Right lobe of liver (tissue), 6 donors: ENCODE measurements at places on chromosomes 2 and 18. TPM values are rescaled to one million over a fixed set of nuclear protein-coding genes. Genes with fewer than 3 reads are reported as not detected.

- no peak for DNase-seq
Measured at GRCh38 chr2:151102226-151102625, 159.4 kb downstream of the RBM43 start.

DNA sequence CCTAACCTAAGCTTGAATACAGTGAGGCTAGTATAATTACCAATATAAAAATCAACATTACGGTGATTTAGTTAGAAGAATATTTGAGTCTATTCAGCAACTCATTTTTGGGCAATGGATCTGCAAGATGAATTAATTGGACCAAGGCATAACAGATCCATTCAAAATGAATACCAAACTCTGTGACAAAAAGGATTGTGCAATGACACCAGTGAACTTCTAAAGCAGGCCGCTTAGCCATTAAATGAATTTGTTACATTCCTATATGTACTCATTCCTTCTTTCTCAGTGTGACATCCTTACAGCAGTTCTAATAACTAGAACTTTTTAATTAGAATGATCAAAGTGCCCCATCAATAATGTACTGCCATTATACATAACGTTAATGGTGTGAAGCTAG is 44.3 kb downstream of the ZC3H15 start:
- no peak for DNase-seq

- no peak for DNase-seq
Measured at GRCh38 chr18:32905651-32906050, 132.8 kb upstream of the KLHL14 start.

DNA sequence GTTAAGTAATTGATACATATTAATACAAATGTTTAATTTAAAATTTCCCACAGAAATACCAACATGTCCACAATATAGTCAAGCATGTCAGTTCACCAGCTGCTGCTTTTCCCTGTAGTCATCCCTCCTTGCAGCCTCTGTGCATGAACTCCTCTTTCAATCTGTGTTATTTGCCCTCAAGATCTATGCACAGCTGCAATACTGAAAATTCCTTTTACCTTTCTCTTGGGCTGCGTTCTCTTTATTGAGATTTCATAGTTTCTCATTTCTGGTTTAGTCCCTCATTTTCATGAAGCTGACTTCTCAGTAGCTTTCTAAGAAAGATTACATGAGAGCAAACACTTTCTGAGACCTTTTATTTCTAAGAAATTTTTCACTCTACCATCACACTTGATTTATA is 464.9 kb downstream of the PARD3B start:
- no peak for DNase-seq

GRCh38 chr18:59700535-59700967 is 3.3 kb upstream of the CCBE1 start:
- DNase-seq = no peak

DNA sequence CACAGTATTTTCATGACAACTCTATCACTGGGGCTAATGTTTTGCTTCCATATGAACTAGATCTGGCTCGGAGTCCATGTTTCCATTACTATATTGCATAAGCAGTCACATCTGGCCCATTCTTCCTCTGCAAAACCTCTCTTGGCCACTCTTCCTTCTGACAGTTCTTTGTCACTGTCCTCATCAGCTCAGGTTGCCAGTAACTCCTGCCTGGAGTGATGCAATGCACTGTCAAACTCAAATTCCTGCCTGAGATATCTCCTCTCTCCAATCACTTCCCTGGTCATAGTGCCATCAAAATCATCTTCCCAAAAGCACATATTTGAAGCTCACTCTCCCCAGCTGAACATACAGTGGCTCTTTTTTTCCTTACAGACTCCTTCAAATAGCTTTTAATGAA is 66.1 kb downstream of the COLEC12 start:
- DNase-seq = no peak

The UNC80 gene
- not detected for total RNA-seq

The TOGARAM2 gene
- total RNA-seq = 0.13 TPM

The EML6 gene
- 2.5 TPM for total RNA-seq
